ENCODE measurements at places on chromosomes 11 and 22.
A peak's percentile ranks its signal among the peaks of the same experiment; 100 is the strongest.

- no peak for DNase-seq
These were observed 32.9 kb downstream of the LIMK2 start for GRCh38 chr22:31244943-31245451.

GRCh38 chr11:40292721-40293508 lies 1166.5 kb downstream of the LRRC4C start:
- DNase-seq, result no peak

DNA sequence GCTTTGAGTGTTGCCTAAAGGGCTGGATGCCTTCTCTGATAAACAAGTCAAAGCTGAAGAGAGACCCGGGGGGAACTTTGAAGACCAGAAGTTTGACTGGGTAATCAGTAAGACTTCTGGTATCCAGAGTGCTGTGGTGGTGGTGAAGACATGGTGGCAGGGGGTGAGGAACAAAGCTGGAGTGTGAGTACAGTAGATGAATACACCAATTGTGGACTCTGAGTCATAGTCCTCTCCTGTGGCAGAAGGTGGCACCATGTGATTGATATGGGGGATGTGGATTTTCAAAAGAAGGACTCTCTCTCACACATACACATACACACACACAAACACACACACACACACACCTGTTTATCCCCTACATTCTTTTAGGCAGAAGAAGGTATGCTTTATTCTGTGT lies 12.3 kb downstream of the MS4A6A start:
- no peak for DNase-seq

DNA sequence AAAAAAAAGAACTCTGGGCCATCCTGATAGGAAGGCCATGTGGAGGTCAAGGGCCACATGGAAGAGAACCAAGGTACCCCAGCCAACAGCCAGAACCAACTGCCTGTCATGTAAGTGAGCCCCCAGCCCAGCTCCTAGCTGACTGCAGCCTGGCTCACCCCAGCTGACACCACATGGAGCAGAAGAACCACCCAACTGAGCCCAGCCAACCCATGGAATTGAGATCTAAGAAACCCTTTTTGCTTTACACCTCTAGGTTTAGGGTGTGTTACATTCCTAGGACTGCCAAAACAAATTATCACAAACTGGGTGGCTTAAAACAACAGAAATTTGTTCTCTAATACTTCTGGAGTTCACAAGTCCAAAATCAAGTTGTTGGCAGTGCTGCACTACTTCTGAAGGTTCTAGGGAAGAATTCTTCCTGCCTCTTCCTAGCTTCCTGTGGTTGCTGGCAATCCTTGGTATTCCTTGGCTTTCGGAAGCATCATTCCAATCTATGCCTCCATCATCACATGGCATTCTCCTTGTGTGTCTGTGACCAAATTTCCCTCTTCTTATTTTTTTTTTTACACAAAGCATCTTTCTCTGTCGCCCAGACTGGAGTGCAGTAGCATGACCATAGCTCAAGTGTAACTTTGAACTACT lies 4.4 kb downstream of the C11orf86 start:
- no peak for DNase-seq

DNA sequence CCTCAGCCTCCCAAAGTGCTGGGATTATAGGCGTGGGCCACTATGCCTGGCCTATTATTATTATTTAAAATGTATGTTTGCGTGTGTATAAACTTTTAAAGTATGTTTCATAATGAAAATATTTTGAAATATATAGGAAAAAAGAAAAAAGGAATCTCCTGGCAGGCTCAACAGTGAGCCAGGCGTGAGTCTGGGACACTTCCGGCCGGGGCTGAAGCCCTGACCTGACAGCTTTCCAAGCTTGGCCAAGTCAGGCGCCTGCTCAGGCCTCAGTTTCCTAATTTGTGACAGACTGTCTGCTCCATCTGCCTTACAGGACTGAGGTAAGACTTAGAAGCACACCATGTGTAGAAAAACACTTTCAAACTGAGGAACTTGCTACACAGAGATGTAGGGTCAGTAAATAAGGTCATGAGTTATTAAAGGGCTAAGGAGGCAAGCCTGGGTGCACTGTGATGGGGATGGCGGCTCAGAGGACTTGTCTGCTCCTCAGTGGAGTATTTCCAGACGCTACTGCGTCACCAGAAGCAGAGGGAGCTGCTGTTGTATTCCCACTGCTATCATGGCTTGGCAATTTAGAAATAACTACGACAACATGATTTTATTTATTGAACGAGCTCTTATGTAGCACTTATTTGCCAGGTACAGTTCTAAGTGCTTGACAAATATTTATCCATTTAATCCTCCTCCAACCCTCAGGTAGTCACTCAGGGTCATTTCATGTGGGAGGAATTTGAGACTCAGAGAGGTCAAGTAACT lies 100.1 kb downstream of the PRR5L start:
- DNase-seq, result no peak

GRCh38 chr22:41382098-41382578 lies 396 bp downstream of the TEF start:
- peak; percentile 9 for DNase-seq

DNA sequence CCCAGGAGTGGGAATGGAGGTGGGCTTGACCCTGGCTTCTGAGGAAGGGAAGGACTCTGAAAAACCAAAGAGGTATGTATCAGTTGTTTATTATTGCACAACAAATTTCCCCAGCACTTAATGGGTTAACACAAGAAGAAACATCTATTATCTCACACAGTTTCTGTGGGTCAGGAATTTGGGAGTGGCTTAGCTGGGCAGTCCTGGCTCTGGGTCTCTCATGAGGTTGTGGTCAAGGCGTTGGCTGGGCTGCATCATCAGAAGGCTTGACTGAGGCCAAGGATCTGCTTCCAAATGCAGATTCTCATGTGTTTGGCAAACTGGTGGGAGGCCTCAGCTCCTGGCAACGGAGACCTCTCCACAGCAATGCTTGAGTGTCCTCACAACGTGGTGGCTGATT lies 17.5 kb upstream of the SMIM38 start:
- DNase-seq, result peak; percentile 41

DNA sequence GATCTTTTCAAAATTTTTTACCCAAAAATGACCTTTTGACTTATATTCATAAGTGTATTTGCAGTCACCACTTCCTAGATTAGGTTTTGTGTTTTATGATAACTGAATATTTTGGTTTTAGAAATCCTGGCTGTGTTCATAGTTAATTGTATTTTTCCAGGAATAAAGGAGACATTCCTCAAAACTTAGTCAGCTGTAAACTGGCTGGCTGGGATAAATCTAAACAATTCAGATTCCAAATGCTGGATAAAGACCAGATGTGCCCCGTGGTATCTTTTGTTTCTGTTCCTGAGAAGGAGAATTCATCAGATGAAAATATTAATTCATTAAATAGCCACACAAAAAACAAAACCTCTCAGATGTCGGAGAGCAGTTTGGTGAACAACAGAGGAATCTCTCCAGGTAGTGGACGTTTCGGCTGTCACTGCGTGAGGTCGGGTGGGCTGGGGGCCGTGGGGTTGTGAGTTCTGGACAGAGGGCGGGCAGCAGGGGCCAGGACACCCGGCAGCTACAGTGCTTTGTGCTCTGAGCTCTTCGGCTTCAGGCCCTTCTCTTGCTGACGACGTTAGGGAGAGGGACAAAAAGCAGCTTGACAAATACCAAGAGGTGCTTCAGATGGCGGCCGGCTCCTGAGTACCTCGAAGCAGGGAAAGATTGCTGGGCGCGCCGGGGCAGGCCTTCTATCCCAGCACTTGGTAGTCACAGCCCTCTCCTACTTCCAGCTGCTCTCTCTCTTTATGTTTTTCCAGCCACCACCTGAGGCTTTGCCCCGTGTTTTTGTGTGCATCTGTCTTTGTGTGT lies 24.6 kb downstream of the MOV10L1 start:
- peak; percentile 65 for DNase-seq

DNA sequence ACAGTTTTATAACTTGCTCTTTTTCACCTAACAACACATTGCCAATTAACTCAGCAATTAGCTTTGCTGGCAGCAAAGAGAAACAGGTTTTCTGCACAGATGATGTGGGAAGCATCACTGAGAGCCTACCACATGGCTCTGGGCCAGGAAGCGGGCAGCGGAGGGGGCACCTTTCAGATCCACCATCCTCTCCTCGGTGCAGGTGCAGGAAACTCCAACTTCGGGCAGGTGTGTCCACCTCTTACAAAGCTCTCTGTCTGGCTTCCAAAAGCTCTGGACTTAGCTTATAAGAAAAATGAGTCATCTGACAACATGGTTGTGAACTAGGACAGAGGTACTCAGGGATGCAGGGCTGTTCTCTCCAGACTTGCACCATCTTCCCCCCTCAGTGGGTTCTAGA lies 77.0 kb downstream of the RPS6KA4 start:
- no peak for DNase-seq

GRCh38 chr22:28051091-28051786 lies 132.2 kb upstream of the PITPNB start:
- no peak for DNase-seq

- DNase-seq, result no peak
These were observed 10.0 kb downstream of the MAPK8IP2 start for GRCh38 chr22:50610581-50610980.

DNA sequence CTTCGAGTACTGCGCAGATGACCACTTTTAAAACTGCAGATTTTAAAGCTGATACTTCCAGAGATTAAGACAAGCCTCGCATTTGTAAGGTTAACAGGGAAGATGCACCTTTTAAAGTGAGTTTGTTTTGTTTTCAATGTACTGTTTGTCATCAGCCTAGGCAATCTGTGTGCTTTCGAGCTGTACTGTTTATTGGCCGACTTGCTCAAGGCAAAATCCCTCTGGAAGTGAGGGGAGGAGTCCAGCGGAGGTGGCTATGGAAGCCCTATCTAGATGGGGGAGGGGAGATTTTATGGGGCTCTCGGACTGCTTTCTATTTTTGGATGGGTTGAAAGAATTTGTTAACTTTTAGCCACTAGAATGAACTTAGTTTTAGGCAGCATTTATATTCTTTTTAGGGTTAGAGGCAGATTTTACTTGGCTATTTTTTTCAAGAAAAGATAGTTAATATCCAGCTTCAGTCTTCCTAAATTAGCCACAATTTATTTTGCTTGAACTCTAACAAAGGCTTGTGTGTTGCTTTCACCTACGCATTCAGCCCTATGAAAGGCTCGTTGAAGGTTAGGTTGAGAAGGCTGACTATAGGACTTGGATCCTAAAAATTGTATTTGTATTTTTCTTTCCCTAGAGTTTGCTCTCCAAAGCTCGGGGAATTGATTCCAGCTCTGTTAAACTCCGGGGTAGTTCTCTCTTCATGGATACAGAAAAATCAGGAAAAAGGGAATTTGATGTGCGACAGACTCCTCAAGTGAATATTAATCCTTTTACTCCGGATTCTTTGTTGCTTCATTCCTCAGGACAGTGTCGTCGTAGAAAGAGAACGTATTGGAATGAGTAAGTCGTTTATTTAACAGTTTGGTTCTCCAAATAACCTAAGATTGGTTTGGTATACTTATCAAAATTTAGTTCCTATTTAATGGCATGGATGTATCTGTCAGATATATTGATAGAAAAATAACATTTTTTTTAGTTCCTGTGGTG lies 2.1 kb downstream of the WEE1 start:
- peak; percentile 90 for DNase-seq

GRCh38 chr11:124238512-124238911 lies 2.4 kb upstream of the OR8G1 start:
- DNase-seq, result no peak

- DNase-seq, result no peak
These were observed 20.3 kb upstream of the ME3 start for GRCh38 chr11:86692746-86693145.

- no peak for DNase-seq
These were observed 318.7 kb downstream of the CADM1 start for GRCh38 chr11:115185507-115185906.

DNA sequence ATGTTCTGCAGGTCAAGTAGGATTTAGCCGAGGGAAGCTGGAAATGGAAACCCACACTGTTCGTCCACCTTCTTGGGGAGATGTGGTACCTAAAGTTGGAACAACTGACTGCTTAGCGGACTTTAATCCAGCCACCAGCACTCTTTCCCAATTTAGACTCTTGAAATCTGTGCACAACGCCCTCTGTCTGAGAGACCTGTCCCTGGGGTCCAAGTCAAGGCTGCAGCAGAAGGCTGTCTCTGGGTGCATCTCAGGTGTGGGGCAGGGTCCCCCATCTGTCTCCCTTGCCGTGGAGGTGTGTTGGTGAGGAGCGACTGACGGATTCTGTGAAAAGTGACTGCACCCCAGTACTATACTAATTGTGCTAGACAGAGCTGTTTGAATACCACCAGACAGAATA lies 168.2 kb upstream of the CADM1 start:
- no peak for DNase-seq

DNA sequence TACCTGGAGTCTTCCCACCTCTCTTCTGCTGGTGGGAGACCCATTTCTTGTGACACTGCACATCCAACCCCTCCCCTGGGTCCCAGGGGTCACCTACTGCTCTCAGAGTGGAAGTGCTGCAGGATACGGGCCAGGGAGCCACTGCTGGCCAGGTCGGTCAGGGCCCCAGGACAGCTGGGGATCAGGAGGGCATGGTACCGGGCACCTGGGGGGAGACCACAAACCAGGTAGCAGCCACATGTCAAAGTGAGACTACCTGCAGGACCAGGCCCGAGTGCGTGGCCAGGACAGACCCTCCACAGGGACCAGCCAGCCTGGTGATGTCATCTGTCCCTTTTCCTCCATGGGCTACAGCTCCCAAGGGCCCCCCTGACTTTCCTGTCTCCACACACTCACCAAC lies 3.9 kb downstream of the GATD1 start:
- no peak for DNase-seq

- DNase-seq, result no peak
These were observed 11.6 kb downstream of the OTUB1 start for GRCh38 chr11:63997801-63998337.

DNA sequence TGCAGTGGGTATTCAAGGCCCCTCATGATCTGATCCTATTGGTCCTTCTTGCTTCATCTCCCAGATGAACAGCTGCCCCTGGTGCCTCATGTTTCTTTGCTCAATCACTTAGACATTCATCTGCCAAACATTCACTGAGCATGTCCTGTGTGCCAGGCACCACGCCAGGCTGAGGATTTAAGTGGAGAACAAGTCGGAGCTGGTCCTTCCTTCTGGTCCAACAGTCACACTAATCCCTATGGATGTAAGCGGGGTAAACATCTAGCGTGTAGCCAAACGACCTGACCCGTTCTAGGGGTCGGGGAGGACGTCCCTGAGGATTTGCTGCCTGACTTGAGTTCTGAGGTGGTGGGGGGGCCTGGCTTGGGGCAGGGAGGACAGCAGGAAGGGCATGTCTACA lies 21.9 kb downstream of the ZMAT5 start:
- DNase-seq, result peak; percentile 70

DNA sequence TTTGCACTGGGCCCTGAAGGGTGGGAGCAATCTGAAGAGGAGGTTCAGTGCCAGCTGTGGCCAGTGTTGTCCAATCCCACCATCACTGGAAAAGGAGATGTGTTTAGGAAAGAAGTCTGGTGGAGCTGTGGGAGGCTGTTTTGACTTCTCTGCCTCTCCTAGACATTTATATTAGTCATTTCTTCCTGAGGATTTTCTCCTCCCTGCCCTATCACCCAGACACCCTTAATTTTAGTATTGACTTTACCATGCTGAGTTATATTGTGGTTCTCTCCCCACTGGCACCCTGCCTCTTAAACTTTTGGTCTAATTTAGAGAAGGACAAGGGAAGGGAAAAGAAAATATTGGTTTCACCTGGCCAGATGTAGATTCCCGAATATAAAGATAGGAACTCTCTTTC lies 159.1 kb downstream of the WNT11 start:
- no peak for DNase-seq

GRCh38 chr22:39471381-39472141 lies 14.7 kb downstream of the MGAT3 start:
- peak; percentile 33 for DNase-seq

All from HCEC 1CT (cell line).